ENCODE measurements at places on chromosomes 3 and 15.

GRCh38 chr3:161748049-161748448 lies 251.4 kb downstream of the OTOL1 start:
- no peak for DNase-seq

DNA sequence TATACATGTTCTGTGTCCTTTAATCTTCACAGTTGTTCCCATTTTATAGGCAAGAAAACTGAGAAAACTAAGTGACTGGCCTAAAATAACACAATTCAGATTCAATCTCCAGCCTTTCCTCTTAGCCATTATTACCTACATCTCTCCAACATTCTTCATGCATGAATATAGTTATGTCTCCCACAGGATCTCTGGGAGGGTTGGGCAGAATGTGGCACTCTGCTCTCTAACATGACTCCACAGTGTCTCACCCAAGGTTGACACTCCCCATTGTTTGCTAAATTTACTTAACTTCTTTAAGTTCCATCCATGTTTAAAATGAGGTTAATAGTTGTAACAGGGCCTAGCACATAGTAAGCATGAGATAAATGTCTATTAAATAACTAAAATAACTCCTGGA lies 276.3 kb downstream of the ERC2 start:
- no peak for DNase-seq

GRCh38 chr3:10010421-10010877 lies 15.8 kb upstream of the FANCD2 start:
- no peak for DNase-seq

- no peak for DNase-seq
Measured at GRCh38 chr3:37096288-37096687, 78.1 kb downstream of the LRRFIP2 start.

- no peak for DNase-seq
Measured at GRCh38 chr15:81843226-81843625, 202.6 kb downstream of the MEX3B start.

Measured in effector memory CD8-positive, alpha-beta T cell (primary cell).